ENCODE measurements at places on chromosomes 5 and 9.
A peak's percentile ranks its signal among the peaks of the same experiment; 100 is the strongest.

- no peak for DNase-seq
Measured at GRCh38 chr9:11003836-11004235, 391.0 kb upstream of the PTPRD start.

DNA sequence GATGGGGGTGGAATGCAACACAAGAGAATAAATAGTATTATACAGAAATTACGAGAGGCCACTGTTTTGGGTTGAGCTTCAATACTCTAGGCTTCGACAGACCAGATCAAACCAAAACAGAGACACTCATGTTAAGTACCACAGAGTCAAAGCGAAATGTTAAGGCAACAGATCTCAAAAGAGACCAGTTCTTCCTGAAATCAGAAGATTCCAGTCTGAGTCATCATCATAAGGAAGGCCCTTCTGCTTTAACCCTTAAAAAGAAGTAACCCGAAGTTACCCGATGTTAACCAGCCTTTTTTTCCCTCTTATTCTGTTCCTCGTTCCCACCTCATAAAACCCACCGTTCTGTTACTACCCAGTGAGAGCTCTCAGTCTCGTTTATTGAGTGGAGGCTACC, 75.9 kb downstream of the SFXN1 start:
- no peak for DNase-seq

DNA sequence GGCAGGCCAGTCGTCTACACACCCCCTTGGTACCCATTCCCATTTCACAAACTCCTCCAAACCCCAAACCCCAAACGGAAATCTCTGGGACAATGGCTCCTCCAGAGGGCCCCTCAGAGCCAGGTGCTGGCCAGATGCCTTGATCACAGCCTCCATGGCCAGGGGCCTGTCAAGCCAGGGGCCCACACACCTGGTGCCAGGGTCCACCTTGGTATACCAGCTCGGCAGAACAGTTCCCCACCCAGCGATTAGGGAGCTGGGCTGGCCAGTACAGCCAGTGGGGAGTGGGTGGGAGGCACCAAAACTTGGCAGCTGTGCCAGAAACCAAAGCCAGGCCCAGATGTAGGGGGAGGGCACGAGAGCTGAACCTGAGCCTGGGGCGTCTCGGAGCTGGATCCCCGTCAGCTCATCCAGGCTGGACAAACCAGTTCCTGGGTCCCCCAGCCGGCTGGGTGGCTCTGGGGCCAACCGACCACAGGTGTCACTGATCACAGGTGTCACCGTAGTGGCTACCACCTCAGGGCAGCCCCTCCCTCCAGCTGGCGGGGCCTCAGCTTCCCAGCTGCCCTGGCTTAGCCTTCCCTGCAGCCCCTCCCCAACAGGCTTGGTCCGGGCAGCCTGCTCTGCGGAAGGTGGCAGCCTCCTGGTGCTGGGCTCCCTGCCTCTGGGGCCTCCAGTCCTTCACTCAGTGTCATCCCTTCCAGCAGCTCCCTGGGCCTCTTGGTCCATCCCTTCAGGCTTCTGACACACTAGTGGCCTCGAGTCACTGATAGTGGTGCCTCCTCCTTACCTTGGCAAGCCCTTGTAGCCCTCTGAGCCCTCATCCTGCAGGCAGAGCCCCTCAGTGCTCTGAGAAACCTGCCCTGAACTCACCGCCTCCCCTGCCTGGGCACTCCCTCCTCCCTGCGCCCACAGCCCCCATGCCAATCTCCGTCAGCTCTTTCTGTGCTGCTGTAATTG, 6.6 kb upstream of the RMND5B start:
- DNase-seq = no peak

GRCh38 chr5:173278172-173278571, 43.2 kb upstream of the NKX2-5 start:
- DNase-seq = no peak

DNA sequence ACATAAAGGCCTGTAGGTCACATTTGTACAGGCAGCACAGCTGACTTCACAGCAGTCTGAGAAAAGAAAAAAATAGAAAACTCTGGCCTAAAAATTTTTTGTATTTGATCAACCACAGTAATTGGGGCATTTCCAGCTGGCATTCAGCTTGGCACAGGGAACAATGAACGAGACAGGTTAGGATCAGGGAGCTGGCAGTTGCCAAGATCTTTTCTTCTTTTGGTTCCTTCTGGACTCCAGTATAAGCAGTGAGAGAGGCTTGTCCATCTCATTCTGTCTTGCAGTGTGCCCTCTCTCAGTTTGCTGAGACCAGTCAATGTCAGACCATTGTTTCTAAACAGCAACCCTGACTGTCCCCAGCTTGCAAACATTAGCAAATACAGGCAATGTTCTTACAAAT, 601.1 kb downstream of the TLR4 start:
- no peak for DNase-seq

GRCh38 chr5:178416919-178417318, 173.3 kb downstream of the COL23A1 start:
- DNase-seq = no peak

DNA sequence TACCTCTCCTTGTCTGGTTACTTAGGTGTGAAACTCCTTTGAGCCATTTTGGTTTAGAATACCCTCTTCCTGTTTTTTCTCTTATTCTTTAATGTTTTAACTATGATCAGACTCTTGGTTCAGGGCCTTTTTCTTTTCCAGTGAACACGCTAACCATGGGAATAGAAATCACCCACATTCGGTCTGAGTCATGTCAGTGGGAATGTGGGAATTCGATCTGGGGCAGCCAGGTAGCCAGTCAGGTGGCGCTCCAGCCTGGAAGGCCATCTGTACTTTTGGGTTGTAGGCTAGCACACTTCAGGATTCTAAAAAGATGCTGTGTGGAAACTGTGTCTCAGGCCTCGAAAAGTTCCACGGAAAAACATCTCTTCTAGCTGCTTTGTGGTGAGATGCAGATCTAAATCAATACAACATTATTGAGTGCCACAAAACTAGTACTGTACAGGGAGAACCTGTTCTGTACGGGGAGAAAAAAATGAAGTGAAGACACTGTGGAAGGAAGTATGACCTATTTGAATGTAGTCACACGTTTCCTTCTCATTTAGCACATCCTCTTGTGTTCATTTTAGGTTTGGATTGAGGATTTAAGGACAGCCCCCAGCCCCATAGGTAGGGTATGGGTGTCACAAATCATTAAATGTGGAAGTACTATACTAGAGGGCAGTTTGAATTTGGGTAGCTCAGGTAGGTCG, 36.4 kb downstream of the SNX30 start:
- DNase-seq = no peak

DNA sequence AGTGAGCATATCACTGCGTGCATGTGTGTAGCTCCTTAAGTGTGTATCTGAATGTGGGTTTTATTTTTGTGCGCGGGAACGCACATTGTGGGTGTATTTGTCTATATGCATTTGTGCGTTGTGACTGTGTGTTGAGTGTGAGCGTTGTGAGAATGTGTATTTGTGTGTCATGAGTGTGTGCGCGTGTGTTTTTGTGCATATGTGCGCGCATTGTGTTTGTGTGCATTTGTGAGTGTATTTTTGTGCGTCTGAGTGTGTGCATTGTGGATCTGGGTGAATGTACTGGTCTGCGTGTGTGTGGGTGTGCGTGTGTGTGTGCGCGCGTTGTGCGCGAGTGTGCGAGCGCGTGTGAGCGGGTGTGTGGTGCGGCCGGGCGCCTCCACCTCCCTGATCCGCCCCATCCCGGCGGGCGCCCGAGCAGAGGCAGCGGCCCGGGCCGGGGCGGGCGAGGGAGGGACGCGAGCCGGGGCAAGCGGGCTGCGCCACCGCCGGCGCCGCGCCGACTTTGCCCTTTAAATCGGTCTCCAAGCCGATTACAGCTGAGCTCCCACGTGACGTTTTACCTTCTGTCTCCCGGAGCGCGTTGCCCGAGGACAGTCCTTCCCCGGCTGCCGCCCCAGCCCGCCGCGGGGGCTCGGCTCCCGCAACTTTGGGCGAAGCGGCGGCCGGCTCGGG, at the start of gene RASGRF2:
TSS of gene RASGRF2 (plus strand) at position 596 of the 675 bp plus-strand sequence. CDS start 376 bp downstream, outside the sequence.
- DNase-seq = peak; percentile 71

DNA sequence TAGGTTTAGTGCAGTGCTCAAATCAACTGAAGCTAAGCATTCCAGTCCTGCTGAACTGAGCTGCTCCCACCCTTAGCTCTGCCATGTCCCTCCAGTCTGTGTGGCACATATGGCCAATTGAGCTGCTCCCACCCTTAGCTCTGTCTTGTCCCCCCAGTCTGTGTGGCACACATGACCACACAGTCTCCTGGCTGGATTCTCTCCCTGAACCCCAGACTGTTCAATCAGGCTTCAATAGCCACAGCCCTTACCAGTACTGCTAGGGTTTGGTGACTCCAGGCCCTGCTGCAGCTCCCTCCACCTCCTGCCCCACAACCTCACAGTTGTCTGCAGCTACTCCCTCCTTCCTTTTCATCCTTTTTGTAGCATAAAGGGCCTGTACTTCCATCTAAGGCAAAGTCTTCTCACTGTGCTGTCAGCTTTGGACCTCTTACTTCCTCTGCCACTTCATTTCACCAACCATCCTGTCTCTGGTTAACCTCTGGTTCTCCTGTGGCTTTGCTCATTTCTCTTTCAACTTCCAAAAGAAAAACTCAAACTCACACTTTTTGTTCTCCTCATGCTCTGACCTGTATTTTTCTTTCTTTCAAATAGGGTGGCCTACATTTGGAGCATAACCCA, 50.8 kb downstream of the ADAMTS12 start:
- DNase-seq = no peak

GRCh38 chr5:174523311-174524071, 200.9 kb upstream of the MSX2 start:
- no peak for DNase-seq

DNA sequence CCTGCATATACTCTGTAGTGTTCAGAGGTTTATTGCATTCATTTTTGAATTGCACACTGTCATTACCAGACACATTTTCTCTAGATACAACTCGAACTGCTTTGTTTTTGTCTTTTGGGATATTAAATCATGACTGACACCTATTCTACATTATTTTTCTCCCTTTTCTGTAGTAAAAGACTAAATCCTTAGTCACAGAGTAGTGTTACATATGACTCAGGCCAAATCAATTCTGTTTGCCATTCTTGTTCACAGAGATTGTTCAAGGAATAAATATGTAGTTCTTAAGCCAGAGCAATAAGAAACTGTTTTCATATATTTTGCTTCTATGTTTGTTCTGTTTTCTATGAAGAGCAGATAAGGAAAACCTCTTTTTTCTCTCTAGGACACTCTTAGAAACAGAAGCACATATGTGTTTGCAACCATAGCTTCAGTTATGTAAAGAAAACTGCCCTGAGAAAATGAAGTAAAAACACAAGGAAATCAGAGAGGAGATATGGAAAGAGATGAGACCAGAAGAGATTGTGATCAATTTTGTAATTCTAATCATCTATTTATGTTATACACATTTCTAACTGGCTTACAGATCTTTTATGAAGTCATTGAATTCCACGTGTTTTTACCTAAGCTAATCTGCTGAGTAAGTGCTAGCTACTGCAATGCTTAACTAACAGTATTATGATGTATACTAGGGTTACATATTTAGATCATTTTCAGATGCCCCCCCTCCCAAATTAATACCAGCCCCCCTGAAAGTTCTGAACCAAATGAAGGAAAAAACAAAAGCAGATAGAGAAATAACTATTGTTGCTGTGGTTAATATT, 1995.6 kb upstream of the CDH6 start:
- DNase-seq = no peak

DNA sequence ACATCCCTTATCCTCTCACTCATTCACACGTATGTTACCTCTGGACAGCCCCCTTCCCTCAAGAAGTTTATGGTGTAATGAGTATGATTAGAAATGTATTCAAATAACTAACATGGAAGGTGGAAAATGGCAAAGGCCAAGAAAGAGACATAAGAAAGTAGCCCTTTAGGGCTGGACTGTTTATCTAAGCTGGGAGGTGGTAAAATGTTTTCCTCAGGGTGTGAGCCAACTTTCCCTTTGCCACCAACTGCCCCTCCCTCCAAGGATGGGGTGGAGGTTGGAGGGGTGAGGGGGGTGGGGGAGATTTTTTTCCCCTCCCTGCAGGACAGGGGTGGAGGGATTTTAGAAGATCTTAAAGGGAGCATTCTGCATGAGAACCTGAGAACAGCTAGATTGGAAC, 8.2 kb downstream of the SLC45A2 start:
- DNase-seq = no peak

DNA sequence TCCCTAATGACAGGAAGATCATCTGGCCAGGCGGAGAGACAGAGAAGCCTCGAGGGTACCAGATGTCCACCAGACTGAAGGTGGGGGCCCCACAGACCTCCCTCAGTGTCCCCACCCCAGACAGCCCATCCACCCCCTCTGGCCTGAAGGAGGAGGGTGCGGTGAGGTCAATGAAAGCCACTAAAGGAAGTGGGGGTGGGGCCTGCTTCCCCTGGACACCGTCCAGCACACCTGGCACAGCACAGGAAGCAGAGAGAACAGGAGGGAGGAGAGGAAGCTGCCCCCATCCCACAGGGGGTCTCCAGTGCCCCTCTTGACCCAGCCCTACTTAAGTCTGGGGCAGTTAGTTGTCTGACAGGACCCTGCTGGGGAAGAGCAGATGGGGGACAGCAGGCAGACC, 11.2 kb downstream of the LRRC26 start:
- no peak for DNase-seq

DNA sequence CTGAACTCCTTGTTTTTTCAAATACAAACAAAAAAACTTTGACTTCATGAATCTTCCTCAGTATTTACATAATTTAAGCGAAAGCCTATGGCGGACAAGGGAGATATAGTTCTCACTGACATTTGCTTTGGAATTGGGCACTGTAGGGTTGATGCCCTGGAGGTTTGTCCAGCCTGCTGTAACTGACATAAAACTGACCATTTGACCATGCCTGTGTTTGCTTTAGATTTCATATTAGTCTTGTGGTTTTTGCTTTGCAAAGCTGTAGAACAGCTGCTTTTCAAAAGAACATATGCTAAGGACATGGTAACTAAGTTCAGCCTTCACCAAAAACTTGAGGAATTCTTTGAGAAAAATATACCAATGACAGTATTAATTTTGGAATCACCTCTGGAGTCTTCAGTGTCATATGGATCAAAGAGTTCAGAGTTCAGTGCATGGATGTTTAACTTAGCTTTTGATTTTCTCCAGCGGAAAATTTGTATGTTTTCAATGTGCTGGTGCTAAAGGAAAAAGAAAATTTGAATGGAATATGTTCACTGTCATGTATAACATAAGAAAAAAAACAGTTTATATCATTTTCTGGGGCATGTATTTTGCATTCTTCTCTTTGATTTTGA, 1013.1 kb downstream of the NR2F1-AS1 start:
- DNase-seq = no peak

DNA sequence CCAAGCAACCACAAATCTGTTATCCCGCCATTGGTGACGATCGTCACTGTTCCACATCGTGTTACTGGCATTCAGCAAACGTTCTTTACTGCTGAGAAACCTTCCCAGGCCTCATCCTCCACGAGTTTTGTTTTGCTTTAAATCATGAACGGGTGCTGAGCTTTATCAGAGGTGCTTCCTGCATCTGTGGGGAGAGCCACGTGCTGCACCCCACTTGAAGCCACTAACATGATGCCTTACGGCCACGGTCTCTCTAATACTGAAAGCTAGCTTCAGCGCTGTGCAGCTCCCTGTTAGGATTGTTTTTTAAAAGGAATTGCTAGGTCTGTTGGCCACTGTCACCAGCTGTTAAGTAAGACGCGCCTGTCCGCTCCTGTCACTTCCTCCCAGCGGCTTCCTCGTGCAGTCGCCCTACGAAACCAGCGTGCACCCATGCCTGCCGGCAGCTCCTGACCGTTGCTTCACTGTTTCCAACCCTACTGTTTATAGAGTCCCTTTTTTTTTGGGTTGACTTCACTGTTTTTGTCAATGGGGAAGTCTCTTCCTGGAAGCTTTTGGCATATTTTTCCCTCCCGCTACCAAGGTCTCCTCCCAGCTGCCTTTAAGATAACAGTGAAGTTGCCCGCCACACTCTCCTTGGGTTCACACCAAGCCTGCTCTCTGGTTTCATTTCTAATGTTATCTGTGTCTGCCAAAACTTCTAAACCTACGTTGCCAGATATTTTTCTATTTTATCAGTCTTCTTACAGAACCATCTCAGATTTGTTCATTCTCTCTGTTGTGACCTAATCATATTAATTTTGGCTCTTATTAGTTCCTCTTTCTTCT, 20.3 kb downstream of the LPCAT1 start:
- peak; percentile 28 for DNase-seq

Measured in CD4-positive, alpha-beta T cell treated with Interleukin-17A for 4 hours (primary cell).